NCI-H774 (cell line): ENCODE measurements at places on chromosomes 2 and 18.

DNA sequence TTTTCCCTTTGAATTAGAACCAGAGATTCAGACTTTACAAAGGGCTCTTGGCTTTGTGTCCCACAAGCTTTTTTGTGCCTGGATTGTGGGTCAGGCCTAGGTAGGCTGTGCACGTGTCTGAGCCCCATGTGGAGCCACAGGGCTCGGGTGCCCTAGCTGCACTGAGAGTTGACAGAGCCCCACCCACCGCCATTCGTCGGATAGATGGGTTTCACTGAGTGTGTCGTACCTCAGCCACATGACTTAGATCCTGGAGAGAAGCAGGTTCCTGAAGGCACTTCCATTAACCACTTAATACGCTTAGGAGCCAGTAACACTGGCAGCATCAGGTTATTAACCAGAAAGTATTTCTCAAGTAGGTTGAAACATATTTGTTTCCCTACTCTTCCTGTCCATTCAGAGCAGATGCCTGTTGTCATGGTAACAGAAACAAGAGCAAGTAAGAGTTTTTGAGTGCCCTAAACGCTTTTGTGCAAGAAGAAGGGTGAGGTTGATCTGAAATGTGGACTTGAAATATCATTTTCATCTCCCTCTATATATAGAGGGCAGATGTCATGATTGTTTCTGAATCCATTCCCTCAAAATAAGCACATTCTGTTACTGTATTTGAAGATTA is 30.0 kb downstream of the ADCYAP1 start:
- peak; percentile 32 for DNase-seq

DNA sequence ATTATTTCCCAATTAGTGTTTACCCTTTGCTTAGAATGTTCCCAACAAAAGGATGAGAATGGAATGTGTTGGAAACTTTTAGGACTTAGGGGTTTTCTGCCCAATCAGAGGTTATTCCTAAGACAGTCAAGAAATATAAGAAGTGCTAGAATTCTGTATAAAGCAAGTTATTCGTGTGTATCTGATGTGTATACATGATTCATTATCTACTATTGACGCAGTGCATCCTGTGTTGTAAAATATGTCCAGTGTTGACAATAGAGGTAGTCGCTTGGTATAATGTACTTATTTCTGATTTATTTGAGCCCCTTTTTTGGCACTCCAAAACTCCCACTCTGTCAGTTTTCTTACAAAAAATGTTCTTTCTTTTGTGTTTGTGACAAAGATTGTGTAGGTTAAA is 881 bp downstream of the PIKFYVE start:
- no peak for DNase-seq

- peak; percentile 15 for DNase-seq
These were observed 15.7 kb upstream of the MAT2A start for GRCh38 chr2:85523062-85523902.

GRCh38 chr2:55063713-55064323 is 13.6 kb upstream of the RTN4 start:
- DNase-seq, result no peak

- no peak for DNase-seq
These were observed 62.2 kb downstream of the KIAA2012 start for GRCh38 chr2:202135091-202135874.

DNA sequence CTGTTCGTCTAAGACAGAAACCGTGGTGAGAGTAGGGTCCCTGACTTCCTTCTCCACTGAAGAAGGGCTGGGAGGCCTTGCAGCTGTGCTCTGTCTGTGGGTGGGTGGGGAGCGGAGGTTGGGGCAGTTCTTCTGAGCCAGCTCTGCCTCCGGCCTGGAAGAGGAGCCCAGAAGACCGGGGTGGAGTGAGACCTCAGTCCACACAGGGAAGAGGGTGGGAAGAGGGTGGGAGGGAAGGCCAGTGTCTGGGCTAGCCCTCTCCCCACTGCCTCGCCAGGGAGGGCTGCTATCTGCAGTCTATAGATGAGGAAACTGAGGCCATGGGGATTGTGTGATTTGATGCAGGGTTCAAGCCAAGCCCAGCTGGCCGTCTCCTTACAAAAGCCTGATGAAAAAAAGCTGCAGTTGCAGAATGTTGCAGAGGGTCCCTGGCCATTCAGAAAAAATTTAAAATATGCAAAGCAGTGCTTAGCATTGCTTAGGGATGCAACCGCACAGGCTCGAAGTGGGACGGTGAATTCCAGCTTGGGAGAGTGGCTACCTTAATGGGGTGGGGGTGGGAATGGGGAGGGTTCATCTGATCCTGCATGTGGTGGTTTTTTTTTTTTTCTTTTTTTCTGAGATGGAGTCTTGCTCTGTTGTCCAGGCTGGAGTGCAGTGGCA is 181.6 kb upstream of the HS6ST1 start:
- DNase-seq, result no peak

GRCh38 chr2:20333738-20334137 is 16.9 kb downstream of the PUM2 start:
- DNase-seq, result no peak

DNA sequence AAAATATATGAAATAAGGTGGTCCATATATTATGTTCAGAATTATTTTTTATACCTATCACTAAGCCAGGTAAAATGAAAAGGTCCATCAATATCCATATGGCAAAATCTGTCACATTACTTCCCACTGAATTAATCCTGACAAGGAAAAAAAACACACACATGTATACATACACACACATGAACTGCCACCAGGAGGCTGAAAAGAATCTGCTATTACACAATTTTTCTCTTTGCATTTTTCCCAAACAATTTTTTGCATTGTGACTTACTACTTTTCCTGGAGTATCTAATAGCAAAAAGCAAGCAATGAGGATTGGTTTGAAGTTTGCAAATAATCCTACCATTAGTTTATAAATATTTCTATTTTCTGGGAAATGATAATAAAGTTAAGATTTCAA is 128.2 kb upstream of the CD226 start:
- DNase-seq, result no peak
